GM13976 (cell line): ENCODE measurements at places on chromosomes 12 and 14.

DNA sequence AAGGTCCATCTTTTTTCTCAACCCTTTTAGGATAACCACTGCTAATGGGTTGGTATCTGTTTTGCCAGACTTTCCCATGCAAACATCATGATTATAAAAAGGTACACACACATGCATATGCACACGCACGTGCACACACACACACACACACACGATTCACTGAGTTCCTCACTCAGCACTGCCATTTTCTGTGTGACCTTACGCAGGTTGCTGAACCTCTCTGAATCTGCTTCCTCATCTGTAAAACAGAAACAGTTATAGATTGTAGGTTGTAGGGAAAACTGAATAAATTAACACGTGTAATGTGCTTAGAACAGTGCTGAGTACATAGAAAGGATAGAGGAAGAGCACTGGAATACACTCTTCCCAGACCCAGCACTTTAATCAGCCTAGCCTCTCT, 182.3 kb downstream of the RBM19 start:
- DNase-seq: no peak

GRCh38 chr14:19771895-19772430, 1.3 kb upstream of the OR4M1 start:
- no peak for DNase-seq

DNA sequence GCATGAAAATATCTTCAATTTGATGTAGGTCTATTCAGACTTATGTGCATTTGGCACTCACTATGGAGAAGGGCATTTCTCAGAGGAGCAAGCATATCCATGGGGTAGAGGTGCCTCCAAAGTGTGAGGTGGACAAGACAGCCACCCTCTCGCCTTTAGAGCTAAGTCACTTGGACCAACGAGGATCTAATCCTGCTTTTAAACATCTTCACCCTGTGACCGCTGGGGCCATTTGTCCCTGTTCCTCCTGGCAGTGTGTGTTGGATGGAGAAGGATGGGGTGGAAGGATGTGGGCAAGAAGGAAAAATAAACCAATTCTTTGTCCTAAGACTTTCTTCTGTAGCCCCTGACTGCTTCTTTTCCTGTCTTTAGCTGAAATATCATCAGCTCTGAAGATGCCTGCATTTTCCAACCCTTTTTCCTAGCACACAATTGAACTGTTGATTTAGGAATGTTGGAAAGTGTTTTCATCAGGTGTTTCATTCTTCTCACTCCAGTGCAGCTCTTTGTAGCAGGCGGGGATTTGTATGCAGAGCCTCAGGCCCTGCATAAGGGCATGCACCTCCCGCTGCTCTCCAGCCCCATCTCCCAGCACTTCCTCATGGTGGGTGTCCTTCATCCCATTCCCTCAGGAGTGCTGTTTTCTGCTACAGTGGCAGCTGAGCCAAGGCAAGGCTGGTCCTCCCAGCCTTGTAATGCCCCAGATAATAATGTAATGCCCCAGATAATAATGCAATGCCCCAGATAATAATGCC, 5.3 kb downstream of the FGF6 start:
- no peak for DNase-seq

DNA sequence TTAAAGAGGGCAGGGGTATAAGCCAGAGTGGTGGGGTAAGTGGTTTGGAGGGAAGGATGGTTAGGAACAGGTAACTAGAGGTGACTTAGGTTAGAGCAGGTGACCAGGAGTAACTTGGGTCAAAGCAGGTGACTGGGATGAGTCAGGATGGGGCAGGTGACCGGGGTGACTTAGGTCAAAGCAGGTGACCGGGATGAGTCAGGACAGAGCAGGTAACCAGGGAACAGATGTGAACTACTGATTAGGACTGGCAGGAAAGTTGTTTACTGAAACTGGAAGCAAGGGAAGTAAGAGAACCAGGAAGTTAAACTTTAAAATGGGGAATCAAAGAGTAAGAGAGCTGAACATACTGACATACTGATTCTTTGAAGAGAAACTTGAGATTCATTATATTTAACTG, 57.4 kb downstream of the FSCB start:
- DNase-seq: no peak

DNA sequence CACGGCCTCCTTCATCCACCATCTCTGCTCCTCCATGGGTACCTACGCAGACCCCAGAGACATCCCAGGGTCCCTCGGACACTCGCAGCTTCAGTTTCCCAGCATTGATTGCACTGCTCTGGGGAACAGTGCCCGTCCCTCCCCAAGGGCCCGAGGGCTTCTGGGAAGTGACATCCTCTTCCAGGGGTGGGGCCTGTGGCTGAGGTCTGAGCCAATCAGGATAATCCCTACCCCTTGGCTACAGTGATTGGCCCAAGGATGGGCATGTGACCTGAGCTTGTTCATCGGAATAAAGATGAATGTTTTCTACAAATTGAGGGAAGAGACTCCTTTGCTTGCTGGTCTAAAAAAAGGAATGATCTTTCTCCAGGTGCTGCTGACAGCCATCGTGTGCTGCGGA, 37.3 kb upstream of the MYL2 start:
- no peak for DNase-seq

DNA sequence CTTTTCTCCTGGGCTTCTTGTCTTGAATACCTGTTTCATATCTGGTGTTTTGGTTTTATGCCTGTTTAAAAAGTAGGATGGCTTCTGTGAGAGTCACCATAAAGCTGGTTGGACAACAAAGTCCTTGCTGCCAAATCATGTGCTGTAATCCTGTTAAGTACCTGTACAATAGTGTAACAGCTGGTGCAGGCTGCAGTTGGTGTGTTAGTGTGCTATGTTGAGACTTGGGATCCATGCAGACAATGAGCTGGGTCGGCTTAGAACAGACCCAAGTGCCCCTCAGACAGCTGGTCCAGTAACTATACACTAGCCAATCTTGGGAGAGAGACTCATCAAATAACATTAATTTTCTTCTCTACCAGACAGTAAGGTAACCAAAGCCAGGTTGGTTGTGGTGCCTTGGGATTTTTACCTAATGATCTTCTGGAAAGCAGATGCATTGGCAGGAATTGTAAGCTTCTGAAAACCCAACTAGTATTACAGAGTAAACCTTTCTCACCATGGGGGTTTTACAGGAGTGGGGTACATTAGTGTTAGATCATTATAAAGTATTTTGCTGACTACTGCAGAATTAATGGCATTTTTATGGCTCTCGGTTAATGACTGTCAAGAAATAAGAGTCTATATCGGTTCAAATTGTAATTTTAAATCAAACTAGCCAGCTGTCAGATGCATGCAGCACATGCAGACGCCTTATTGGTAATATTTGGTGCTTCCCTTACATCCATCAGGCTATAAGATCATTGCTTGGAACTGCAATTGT, 231.2 kb downstream of the PDZRN4 start:
- DNase-seq: no peak

DNA sequence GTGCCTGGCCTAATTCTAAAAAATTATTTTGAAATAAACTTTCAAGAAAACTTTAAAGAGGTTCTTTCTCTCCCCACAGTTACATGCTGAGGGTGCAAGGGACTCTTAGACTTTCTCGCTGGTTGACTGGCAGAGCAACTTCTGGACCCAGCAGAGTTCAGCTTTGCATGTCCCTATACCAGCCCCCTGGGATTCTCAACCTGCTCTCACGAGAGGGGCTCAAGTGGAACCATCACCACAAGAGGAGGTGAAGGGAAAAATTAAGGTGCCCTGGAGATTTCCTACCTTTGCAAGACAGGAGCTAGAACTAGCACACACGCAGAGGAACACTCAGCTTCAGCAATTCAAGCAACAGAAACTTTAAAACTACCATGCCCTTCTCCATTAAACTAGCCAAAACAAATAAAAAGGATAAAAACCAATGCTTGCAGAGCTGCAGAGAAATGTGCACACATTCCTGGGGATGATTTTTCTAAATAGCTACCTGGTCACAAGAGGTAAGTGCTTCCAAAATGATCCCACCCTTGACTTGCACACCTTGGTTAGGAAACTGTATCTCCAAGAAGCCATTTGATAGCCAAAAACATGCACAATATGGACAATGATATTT, 2.5 kb downstream of the HVCN1 start:
- no peak for DNase-seq

GRCh38 chr14:29926701-29927375, 809 bp downstream of the PRKD1 start:
- DNase-seq: peak; percentile 40

DNA sequence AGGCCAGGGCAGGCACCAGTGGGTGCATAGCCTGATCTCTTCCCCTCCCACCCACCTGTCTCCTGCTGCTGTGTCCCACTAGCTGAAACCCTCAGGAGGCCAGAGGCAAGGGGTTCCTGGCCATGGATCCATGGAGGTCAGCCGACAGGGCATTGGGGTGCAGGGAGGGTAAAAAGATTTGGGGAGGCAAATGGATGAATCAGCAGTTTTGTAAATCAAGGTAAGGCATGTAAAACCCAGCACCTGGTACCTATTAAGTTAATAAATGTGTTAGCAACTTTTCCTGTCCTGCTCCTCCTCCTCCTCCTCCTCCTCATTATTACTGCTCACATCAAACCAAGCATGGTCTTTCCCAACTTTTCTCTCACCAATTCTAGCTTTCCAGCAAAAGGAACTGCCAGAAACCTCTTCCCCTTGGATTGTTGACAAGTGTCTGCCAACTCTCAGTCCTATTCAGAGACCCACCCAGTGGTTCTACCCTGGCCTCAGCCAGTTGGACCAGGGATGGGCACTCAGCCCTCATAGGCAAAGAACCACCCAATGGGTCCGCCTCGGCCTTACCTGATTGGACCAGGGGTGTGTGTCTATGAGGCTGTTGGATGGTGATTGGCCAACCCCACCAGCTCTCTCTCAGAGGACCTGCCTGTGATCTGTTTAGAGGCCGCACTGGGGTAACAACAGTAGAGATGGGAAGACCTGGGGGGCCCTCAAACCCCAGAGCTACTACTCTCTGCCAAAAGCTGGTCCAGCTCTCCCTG, 155.7 kb upstream of the GSC start:
- DNase-seq: no peak

DNA sequence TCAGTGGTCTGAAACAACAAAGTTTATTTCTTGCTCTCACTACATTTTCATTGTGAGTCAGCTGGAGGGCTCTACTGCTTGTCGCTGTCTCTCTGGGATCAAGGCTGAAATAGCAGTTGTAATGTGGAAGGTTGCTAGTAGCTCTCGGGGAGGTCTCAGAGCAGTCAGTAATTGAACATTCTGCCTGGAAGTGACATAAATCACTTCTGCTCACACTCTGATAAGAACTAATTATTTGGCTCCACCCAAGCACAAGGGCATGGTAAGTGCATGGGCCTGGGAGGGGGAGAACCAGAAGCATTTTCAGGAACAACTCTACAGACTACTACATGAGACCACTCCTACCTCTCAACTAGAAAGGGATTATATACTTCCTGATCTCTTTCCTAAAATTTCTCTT, 128.2 kb downstream of the TMEM117 start:
- DNase-seq: no peak

DNA sequence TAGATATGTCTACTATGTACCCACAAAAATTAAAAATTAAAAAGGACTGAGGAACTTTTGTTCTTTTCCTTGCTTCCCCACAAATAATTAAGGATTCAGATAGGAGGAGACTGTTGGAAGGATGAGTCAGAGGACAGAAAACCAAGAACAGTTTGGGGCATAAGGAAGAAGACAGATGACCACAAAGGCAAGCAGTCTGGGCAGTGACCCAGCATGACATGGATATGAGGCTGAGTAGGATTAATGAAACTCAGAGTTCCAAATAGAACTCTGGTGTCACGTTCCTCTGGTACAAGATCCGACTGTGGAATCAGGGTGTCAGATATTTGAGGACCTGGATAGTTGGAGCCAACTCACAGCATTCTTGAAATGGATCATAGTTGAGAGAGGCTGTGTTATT, 89.3 kb upstream of the SLC38A4 start:
- DNase-seq: no peak

DNA sequence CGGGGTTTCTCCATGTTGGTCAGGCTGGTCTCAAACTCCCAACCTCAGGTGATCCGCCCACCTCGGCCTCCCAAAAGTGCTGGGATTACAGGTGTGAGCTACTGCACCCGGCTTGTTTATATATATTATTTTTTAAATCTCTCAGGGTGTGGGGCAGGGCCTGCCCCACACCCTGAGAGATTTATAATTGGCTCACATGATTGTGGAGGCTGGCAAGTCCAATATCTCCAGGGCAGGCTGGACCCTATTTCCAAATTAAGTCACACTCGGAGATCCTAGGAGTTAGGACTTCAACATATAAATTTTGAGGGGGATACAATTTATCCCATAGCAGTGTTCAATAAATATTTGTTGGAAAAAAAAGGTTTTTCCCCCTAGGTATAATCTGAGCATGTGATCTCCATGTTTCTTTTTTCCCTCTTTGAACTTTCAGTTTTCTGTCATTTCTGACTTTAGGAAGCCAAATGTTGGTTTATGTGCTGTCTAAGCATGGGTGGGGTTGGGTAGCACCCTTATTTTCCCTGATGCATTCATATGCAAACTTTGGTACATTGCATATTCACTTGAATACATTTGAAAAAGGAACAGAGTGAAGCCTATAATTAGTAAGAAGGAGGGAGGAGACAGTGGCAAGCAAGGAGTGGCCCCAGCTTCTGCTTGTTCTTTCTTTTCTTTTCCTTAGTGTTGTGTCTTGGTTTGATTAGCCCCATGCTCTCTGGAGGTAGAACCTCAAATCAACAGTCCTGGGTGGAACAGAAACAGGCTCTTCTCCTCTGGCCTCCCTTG, 8.7 kb upstream of the A2ML1 start:
- no peak for DNase-seq

- peak; percentile 75 for DNase-seq
Observed at GRCh38 chr12:110677206-110677911, 11.6 kb downstream of the HVCN1 start.

DNA sequence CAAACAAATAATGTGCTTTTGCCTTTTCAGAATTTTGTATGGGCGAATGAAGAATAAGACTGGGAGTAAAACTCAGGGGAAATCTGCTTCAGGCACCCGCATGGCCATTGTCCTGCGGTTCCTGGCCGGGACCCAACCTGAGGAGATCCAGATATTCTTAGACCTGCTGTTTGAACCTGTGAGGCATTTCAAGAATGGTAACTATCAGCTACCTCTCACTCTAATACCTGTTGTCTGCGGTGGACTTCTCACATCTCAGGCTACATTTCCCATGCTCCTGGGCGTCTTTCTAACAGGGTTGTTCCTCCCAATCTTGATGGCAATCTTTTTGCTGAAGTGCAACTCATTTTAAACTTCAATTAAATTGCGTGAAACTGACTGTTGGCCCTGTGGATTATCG, 47.1 kb downstream of the UTP20 start:
- DNase-seq: no peak

GRCh38 chr14:92247341-92247740, 75.6 kb upstream of the SLC24A4 start:
- no peak for DNase-seq

- DNase-seq: no peak
Observed at GRCh38 chr14:58639842-58640484, 2.2 kb downstream of the DACT1 start.

DNA sequence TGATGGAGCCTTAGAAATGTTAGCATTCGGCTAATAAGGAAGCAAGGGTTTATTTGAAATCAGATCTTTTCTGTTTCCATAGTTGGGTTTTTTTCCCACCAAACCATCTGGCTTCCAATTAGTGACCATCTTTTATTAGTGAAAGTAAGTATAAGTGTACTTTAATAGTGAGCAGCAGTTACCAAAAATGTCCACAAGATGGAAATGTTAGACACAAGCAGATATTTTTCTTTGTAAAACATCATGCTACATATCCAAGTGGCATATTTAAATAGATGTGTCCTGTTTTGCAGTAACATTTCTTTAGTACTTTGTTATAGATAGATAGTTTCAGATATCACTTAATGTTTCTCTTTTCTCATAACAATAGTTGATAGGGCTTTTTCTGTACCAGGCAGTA, 28.8 kb downstream of the YEATS4 start:
- peak; percentile 16 for DNase-seq

GRCh38 chr14:104252256-104253215, 114.1 kb downstream of the KIF26A start:
- peak; percentile 12 for DNase-seq
